Stimulated activated CD4-positive, alpha-beta T cell treated with anti-CD3 and anti-CD28 coated beads, Interleukin-1b, Interleukin-23, amount 100 ng/mL, for 24 hours (primary cell): ENCODE measurements at places on chromosomes 16 and 17.

- DNase-seq, result no peak
Observed at GRCh38 chr17:31431852-31432658, 40.6 kb downstream of the RAB11FIP4 start.

DNA sequence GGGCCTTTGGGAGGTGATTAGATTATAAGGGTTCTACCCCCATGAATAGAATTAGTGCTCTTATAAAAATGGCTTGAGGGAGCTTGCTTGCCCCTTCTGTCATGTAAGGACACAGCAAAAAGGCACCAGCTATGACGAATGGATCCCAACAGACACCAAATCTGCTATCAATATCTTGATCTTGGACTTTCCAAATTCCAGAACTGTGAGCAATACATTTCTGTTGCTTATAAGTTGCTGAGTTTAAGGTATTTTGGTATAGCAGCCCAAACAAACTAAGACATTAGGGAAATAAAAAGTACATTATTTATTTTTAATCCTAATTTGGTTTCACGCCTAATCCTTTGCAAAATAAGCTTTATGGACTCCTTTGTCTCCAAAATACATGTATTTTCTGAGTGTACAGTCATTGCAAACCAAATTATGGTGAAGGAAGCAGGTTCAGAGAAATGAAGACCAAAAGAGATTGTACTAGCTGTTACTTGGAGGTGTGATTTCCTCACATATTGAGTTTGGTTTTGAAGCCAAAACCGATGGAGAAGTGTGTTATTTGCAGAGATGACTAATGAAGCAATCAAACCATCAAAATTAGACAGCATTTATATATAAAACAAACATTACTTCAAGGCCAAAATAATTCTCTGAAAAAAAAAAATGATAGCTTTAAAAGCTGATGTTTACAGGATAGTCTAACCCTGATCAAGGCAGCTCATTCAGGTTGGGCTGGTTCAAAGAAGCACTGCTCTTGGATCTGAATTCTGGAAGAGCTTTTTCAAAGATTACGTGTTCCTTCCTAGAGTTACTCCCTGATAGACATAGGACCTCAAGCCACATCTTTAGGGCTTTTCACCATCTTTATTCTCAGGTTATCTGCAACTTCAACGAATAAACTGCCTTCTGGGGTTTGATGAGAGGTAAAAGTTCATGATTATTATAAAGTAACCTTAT is 71.6 kb downstream of the MYO1D start:
- DNase-seq, result no peak

DNA sequence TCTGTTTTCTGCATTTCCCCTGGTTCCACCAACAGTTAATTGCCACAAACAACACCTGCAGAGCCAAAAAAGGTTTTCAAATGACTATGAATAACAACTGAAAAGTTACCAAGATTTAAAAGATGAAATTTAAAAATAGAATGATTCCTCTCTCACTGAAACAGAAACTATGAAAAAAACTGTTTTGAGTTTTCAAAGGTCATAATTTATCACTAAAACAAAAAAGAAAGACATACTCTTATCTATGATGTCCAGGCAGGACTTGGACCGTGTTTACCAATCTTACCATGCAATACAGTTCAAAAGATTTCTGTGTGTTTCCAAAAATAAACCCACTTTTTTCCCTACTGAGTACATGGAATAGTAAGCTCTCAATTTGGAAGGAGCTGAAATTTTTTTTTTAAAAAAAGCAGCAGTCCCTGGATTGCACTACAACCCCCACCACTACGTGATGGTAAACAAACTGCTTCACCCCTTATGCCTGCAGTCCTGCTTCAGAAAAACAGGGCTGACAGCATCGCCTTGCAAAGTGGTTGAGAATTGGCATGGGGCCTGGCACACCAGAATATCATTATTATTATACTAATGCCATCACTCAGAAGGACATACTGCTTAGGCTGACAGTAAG is 8.5 kb downstream of the TXNDC11 start:
- DNase-seq, result no peak

DNA sequence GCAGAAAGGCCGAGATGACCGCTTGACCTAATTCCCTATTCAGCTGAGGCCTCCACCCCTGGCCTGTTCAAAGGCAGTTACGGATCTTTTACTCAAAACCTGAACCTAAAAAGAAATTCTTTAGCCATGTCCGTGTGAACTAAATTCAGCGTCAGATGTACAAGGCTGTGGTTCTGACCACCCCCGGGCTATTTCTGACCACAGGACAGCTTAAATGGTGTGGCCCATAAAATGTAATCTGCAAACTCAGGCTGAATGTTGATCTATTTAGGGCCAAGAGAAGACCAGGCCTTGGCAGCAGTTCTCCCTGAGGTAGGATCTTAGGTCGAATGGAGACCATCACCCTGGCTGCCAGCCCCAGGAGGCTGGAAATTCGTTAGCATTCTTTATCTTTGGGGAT is 485.5 kb downstream of the WWOX start:
- no peak for DNase-seq

GRCh38 chr17:55161935-55162555 is 102.7 kb upstream of the HLF start:
- no peak for DNase-seq

DNA sequence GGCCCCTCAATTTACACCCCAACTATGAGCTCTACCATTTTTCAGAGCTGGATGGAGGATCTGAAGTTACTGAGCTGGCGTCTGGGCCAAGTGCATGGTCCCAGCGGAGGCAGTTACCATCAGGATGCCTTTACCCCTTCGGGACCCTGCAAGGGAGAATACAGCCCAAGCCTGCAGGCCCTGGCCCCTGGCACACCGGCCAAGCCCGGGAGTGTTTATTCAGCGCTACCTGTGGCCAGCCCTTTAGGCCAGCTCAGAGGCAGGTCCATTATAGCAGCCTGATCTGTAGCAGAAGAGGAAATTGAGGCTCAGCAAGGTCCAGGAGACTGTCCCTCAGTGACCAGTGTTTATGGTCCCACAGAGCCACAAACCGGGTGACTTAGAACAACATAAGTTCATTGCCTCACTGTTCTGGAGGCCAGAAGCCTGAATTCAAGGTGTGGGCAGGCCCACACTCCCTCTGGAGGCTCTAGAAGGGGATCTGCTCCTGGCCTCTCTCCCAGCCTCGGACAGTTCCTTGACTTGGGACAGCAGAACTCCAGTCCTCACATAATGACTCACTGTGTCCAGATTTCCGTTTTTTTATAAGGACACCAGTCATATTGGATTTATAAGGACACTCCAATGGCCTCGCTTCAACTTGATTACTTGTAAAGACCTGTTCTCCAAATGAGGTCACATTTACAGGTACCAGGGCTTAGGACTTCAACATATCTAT is 8.8 kb downstream of the SEC14L5 start:
- no peak for DNase-seq

DNA sequence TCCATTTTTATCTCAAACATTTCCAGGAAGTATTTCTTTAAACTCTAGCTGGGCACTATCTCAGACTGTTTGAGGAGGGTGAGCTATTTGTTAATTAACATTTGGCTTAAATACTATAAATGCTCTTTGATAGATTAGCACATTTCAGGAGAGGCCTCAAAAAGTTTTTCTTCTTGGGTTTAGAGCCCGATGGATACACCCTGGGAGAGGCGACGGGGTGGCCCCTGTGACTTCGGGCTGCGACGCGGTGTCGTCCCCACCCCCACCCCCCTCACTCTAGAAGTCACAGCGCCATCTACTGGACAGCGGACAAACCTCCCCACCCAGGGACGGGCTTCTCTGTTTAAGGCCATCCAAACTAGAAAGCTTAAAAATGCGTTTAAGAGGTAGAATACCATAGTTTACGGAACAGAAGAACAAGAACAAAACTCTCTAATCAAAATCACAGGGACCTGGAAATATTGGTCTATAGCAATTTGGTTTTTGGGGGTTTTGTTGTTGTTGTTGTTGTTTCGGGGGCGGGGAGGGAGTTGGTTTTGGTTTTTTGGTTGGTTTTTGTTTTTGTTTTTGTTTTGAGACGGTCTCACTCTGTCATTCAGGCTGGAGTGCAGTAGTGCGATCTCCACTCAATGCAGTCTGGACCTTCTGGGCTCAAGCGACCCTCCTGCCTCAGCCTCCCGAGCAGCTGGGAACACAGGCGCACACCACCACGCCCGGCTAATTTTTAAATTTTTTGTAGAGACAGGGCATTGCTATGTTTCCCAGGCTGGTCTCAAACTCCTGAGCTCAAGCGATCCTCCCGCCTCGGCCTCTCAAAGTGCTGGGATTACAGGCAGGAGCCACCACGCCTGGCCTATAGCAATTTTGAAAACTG is 254.4 kb downstream of the C16orf95 start:
- peak; percentile 46 for DNase-seq

- no peak for DNase-seq
Observed at GRCh38 chr17:29155227-29155965, 24.8 kb downstream of the MYO18A start.

GRCh38 chr17:67779098-67779672 is 46.1 kb upstream of the BPTF start:
- DNase-seq, result no peak

GRCh38 chr16:13178318-13178717 is 276.9 kb downstream of the SHISA9 start:
- no peak for DNase-seq

DNA sequence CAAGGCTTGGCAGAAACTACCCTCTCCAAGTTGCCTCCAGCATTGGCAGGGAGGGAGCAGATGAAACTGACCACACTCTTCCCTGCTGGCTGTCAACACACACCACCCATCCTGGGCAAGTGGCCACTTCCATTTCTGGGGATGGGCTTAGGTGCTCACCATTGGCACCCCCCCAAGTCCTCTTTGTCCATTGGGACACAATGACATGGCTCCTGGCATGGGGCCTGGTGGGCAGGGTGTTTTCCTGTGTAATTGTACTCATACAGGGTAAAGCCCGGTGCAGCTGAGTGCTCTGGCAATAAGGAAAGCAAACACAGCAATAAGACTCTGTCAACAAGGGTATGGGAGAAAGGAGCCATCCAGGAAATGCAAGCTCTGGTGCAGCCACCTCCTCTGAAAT is 22.6 kb downstream of the SCNN1B start:
- no peak for DNase-seq
